ENCODE measurements at places on chromosomes 11 and 22. TPM values are rescaled to one million over a fixed set of nuclear protein-coding genes. Genes with fewer than 3 reads are reported as not detected.

NFRKB gene
- total RNA-seq = 16.0 TPM

TSSK2 gene
- not detected for total RNA-seq

MUC5B gene
- total RNA-seq = not detected

TCN2 gene
- total RNA-seq = 3.0 TPM

POLR2L gene
- total RNA-seq = 107 TPM

C11orf91 gene
- total RNA-seq = not detected

GLYATL2 gene
- not detected for total RNA-seq

SAA1 gene
- total RNA-seq = not detected

METTL15 gene
- 20.3 TPM for total RNA-seq

SCGB1C1 gene
- not detected for total RNA-seq

GANAB gene
- 365 TPM for total RNA-seq

KIF18A gene
- 5.9 TPM for total RNA-seq

OR6A2 gene
- total RNA-seq = 0.57 TPM

CCDC116 gene
- 0.22 TPM for total RNA-seq

CHRM1 gene
- total RNA-seq = not detected

SLC25A45 gene
- total RNA-seq = 1.1 TPM

IL18 gene
- total RNA-seq = 2.9 TPM

CDHR5 gene
- not detected for total RNA-seq

MS4A6E gene
- total RNA-seq = not detected

PHOX2A gene
- not detected for total RNA-seq

MPEG1 gene
- total RNA-seq = 0.14 TPM

CHRDL2 gene
- total RNA-seq = not detected

APOBEC3G gene
- 12.7 TPM for total RNA-seq

All from placental pericyte (primary cell).